ENCODE measurements at places on chromosomes 1 and 21. TPM values are rescaled to one million over a fixed set of nuclear protein-coding genes. Genes with fewer than 3 reads are reported as not detected.

DNA sequence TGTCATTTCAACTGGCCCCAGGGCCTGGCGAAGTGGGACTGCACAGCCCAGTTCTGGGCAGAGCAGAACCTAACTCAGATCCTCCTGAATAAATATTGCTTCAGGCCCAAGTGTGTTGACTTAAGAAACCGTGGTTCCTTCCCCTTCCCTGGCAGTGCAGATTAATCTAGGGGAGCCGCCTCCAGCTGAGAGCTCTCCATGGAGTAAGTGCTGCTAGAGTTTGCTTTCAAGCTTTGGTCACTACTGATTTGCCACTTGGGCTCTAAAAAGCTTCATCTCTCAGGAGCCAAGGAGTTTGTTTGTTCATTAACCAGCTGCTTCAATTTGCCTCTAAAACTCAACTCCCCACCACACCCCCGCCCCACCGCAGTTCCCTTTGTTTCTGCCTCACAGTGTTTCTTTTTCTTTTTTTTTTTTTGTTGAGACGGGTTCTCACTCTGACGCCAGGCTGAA is 112.1 kb downstream of the DTL start:
- DNase-seq = no peak

DNA sequence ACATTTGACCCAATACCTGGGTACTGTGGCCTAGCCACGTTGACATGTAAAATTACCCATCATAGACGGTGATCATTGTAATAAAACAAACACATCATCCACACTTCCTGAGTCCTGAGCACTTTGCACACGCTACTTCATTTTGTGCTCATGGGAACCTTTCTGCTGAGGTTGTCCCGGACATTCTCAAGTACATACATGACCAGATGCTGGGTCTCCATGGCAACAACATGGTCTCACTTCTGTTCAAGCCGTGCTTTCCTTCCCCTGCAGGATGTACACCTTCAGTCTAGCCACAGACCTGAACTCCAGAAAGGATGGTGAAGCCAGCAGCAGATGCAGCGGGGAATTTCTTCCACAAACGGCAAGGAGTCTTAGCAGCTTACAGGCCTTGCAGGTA is 22.7 kb downstream of the UBASH3A start:
- no peak for DNase-seq

GRCh38 chr1:76161451-76161850 is 86.9 kb downstream of the ST6GALNAC3 start:
- no peak for DNase-seq

MTF1 gene
- total RNA-seq = 18.9 TPM

MIXL1 gene
- total RNA-seq = 1.2 TPM

DNA sequence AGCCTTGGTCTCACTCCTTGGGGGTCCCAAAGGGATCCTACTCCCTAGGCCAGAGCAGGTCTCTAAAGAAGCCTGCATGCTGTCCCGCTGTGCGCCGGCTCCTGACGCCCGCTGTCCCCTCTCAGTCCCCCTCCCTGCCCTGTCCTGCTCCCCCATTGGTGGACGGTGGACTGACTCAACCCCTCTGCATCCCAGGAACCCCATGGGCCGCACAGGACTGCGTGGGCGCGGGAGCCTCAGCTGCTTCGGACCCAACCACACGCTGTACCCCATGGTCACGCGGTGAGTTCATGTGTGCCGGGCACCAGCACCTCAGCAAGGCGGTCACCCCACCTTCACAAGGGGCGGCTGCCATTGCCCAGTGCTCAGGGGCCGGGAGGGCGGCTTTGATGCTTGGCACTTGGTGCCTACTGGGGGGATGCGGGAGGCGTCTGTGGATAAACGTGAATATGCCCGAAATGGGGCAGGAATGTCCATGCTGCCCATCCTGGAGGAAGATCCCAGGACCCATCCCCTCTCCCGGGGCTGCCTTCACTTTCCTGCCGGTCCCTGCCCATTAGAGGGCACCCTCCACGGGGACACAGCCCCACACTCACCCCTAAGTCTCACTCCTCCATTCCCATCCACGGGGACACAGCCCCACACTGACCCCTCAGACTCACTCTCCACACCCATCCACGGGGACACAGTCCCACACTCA is 20.2 kb upstream of the LRRC3 start:
- no peak for DNase-seq

Data from endothelial cell of umbilical vein (primary cell).